H4 (cell line): ENCODE measurements at places on chromosomes 6 and 20.
A peak's percentile ranks its signal among the peaks of the same experiment; 100 is the strongest.

DNA sequence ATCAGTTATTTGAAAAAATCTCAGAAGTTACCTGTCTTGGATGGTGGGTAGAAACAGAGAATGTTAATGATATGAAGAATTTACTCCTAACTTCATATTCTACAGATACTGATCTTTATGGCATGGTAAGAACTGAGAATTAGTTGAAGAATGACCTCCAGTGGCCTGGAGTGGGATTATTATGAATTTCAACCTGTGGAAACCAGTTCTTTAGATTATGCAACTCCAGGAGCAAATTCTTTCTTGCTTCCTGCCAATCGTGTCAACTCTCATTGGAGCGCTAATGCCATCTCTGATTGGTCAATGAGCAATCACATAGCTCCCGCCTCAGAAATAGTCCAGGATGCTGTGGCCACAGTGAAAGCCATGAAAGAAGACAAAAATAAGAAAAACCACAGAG lies 40.6 kb downstream of the LYRM2 start:
- peak; percentile 15 for DNase-seq

GRCh38 chr6:136464874-136465273 lies 85.3 kb downstream of the MAP7 start:
- DNase-seq, result no peak

DNA sequence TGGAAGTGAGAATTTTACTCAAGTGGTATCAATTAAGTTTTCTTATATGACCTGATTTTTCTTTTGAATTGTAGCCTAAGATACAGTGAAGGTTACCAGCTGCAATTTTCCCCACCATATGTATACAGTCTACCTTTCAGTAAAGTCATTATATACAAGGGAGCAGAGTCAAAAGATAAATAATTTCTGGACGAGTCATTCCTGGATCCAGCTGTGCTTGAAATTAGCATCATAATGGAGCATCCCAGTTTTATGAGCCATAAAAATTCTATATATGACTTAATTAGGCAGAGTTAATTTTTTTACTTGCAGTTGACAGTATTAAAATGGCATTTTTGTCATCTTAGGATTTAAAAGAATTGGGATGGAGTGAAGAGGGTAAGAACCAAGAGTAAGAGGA lies 1008.4 kb downstream of the PHF3 start:
- DNase-seq, result no peak

GRCh38 chr6:46325561-46326530 lies 155.1 kb upstream of the ENPP5 start:
- DNase-seq, result no peak

- no peak for DNase-seq
Measured at GRCh38 chr6:38686270-38687042, 16.5 kb downstream of the GLO1 start.

- DNase-seq, result no peak
Measured at GRCh38 chr6:154740658-154741057, 7.4 kb downstream of the SCAF8 start.

GRCh38 chr6:7183707-7184106 lies 75.9 kb downstream of the RREB1 start:
- DNase-seq, result no peak

DNA sequence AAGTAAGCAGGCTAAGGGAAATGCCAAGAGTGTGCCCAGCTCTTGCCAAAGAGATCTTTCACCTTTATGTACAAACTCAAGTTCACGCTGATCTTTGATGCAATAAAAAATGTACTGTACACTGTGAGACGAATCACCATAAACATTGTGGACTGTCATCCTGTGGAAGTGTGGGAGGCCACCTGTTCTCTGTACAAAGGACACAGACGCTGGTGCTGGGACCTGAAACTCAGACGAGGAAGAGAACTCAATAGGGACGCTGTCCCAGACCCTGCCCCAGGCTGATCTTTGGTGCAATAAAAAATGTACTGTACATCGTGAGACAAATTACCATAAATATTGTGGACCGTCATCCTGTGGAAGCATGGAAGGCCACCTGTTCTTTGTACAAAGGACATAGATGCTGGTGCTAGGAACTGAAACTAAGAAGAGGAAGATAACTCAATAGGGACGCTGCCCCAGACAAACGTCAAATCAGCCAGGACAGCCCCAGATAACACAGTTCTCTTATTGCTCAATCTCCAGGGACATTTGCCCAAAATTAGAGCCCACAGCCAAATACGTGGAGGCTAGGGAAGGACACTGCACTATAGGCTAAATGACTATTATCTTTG lies 312.7 kb upstream of the SGK1 start:
- no peak for DNase-seq

GRCh38 chr20:38551056-38551626 lies 29.9 kb upstream of the ADIG start:
- no peak for DNase-seq

DNA sequence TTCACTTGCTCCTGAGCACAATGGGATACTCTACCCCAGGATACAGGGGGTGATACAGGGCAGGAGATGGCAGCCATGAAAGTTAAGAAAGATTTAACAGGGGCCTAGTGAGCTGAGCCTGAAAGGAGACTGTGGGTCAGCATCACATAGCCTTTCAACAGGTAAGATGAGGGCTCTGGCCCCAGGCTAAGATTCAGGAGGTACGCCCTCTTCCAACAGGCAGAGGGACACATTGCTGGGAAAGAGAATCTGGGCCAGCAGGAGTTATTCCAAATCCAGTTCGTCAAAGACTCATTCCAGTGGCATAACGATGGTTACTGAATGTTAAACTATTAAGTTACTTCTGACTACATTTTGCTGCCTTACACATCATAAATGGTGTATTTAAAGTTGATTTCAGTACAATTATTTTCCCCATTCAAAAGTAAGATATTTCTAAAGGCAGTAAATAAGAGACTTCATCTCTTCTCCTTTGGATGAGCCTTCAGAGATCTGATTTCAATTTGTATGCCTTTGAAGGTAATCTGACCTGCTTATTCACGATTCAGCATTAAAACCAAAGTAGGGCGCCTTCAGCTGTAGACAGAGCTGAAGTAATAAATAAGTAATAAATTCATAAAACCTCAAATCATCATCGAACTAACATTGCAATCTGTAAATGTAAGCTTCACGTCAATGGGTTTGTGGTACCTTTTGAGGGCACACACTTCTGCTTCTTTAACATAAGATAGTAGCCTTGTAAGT lies 62.4 kb downstream of the HS3ST5 start:
- no peak for DNase-seq

GRCh38 chr6:55492259-55492658 lies 86.7 kb downstream of the HMGCLL1 start:
- no peak for DNase-seq

DNA sequence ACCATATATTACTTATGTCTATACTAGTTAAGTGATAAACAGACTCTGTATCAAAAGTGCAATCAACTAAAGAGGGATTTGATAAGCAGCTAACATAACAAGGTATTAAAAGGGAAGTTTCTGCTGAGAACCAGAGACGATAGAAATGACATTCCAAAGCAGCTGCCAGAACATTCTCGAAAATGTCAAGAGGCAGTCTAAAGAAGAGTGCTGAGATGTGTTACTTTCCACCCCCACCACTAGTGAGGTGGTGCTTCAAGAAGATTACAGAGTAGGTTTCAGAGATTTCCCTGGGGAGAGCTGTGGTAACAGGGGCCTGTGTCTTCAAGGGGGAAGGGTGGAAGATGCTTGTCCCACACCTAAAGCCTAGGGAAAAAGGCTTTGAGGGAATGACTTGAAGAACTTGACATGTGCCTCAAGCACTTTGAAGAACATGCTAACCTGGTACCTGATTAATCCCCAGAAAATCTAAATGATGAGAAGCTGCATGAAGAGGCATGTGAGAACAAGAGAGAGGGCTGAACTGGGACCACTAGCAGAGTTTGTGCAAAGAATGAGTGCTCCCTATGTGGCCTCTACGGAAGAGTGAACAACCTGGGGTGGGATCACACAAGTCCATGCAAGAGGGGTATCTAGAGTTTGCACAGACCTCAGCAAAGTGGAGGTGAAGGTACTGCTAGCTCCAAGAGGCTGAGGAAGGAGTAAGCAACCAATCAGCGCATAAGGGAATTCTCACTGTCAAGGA lies 5.0 kb downstream of the FAM184A start:
- DNase-seq, result no peak

DNA sequence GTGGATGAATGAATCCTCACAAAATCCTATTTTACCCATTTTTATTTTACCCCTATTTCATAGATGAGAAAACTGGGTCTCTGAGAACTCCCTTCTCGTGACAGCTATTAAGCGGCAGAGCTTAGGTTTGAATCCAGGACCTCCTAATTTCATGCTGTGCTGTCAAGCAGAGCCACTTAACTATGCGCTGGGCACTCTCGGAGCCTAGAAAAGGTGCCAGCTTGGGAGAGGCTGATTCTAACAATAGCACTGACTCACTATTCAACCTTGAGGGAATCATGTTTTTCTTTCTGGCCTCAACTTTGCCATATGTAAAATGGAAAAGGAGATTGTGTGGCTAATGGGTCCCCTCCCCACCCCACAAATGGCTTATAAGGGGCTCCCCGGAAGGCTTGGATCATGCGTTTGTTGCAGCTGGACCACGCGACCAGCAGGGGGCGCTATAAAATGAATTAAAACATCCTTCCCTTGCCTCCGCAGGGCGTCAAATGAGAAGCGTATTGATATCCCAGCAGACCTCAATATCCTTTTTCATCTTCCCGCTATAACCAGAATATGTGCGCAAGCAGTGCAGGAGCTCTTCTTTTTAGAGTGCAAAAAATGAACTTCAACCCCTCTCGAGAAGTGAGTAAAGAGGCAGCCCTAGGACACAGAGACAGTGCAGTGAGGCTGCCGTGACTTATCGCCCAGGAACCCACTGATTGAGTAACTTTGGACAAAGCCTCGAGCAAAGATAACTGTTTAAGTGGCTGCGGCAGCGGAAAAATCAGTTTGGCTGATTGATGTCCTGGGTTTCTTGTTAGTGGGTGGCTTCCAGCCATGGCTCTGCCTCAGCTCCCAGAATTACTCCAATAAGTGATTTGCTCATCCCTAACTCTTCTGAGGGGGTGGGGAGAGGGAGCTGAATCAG lies 12.8 kb upstream of the PDYN start:
- no peak for DNase-seq

DNA sequence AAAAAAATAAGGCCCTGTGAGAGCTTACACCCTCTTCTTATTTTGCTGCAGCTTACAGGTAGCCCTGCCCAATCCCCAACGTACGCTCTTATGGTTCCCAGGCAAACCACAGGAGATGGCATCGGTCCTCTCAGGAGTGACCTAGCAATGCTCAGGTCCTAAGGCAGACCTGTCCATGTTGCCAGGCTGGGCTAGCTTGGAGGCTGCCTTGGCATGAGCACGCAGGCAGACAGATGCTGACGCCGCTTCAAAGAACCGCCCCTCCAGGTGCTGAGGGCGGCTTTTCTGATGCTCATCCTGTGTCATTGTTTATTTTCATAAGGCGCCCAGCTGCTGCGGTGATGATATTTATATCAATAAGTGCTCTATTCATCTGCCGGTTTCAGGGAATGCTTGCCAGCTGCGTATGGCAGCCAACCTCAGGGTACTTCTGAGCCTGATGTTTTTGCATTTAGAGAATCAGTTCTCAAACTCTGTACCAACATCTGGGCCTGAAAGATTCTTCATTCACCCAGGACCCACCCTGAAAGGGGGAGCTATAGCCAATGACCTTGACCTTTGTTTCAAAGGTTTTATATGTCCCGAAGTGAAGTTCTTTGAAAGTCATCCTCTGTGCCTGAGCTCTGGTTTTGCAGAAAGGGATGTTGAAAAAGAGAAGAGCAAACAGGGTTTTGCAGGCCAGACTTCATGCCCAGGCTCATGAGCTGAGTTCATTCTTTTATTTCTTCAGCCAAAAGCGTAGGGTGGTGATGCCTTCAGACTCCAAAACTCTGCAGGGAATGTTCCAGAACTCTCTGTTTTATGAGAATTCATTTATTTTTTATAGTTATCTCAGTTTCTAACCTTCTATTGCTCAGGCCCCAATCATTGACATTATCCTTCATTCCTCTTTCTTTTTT lies 475.6 kb upstream of the CHD6 start:
- DNase-seq, result no peak

GRCh38 chr6:67131827-67132226 lies 1424.8 kb upstream of the EYS start:
- DNase-seq, result peak; percentile 14

- no peak for DNase-seq
Measured at GRCh38 chr6:94862112-94862511, 715.2 kb upstream of the MANEA start.

DNA sequence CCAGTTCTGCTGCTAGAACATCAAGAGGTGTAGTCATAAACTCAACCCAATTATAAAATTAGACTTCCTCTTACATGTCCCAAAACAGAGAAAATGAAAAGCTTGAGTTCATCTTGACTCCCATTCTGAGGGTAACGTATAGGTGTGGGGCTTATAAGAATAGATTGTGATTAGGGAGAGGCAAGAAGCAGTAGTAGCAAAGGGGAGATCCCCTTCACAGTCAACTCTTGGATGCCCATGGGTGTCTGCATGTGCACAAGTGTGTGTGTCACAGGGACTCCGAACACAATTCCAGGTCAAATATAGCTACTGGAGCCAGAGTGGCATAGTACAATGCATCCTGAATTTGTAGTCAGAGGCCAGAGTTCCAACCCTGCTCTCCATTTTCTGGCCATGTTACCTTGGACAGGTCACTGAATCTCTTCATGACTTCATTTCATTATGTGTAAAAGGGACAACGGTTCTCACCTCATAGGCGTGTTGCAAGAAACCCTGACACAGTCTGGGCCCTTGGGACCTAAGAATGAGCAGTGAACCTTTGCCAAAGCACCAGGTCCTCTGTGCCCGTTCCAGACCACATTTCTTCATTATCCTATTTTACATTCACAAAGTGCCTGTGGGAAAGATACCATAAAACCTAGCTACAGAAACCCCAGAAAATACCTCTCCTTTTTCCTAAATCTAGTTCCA lies 11.8 kb downstream of the GSTA4 start:
- DNase-seq, result no peak

- no peak for DNase-seq
Measured at GRCh38 chr6:45148711-45149341, 179.3 kb upstream of the RUNX2 start.

- no peak for DNase-seq
Measured at GRCh38 chr6:75818098-75818855, 69.2 kb downstream of the MYO6 start.
